Brain pericyte (primary cell): ENCODE measurements at places on chromosomes 7 and 10.

DNA sequence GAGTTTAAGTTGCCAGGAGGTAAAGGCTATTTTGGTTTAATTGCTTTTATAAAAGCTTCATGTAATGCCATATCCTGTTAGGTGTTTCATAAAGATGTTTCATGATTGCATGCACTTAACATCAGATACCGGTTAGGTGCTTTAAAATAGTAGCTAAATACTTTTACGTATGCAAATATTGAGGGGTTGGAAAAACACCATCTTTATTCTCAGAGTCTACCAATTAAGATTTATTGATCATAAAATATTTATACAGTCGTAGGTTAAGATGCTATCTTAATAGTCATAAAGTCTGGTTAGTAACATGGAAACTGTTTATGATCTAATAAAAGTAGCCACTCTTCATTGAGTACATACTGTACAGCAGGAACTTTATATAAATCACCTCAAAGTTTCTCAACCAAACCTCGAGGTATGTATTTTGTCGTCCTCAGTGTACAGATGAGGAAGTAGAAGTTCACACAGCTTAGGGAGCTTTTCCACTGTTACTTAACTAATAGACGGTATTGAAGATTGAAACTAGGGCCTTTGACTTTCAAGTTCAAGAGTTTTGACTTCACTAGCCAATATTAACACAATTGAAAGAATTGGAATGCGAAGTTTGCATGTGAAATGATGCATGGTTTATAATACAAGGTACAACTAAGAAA, 897.1 kb downstream of the GATA3 start:
- no peak for DNase-seq

DNA sequence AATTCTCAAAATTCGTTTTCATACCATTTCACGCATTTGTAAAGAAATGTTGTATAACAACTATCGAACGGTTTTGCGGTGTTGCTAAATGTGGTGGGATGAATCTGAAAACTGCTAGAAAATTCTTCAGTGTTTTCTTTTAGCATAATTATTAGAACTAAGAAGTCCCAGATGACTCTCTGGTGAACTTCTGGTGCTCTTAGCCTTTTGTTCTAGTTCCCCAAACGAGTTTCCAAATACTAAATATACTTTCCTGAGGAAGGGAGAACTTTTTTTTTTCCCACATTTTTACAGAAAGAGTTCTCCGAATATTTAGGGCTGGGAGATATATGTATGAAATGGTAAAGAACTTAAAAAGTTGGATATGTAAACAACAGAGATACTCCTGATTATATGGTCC, 82.5 kb downstream of the ICA1 start:
- no peak for DNase-seq

GRCh38 chr10:44874166-44874565, 37.0 kb upstream of the TMEM72 start:
- DNase-seq = no peak

GRCh38 chr10:132926070-132926469, 16.3 kb downstream of the CFAP46 start:
- no peak for DNase-seq

DNA sequence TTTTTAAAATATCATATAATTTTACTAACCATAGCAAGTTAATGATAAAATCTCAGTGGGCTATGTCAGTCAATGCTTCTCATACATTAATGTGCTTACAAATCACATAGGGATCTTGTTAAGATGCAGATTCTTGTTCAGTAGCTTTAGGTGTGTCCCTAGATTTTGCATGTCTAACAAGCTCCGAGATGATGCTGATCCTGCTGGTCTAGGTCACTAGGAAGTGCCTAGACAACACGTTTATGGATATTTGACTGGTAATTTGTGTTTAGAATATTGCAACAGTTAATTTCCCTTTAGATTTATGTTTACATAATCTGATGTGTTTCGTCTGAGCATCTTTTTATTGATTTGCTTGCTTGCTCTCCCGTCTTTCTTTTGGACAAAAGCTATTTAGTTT, 12.7 kb downstream of the AHR start:
- DNase-seq = no peak

GRCh38 chr7:137925091-137925490, 76.8 kb downstream of the CREB3L2 start:
- no peak for DNase-seq

DNA sequence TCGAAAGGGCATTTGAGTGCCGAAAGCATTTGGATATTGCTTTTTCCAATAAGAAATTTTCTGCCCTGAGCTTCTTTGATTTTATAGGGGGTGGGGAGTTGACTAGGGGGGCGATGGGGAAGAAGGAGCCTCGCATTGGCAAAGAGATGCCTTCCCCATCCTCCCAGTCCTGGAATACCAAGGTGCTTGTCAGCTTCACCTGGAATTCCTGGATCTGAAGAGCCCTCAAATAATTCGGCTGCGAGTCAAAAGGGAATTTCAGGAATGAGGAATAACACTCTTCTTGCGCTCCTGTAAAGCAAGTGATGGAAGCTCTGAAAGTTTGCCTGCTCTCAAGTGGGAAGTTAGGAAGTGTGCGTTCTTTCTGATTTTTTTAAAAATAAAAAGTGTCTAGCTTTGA, 7.3 kb downstream of the NXPH1 start:
- no peak for DNase-seq

GRCh38 chr10:72077275-72077990, 10.9 kb downstream of the SPOCK2 start:
- no peak for DNase-seq

DNA sequence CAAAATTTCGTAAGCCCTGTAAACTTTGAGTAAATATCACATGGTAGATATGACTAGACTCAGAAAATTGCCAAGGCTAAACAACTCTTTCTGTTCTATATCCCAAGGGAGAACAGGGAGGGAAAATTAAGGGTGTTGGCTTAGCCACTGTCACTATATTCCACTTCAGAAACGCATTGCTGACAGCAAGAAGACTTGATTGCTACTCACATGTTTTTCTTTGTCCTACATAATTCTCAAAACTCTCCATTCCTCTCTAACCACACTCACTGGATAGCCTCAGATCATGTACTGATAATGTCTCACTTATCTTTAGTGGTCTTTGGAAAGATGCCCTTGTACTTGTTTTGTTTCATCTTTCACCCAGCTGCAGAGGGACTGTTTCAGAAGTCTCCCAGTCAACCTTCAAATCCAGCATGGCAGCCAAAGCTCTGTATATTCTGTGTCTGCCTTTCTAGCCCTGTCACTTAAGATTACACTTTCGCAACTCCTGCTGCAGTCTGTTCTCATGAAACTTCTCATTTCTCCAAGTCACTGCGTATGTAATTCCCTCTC, 582.4 kb upstream of the FZD8 start:
- DNase-seq = no peak

- no peak for DNase-seq
These were observed 376.7 kb downstream of the GLRX3 start for GRCh38 chr10:130512936-130513335.

- DNase-seq = no peak
These were observed 30.4 kb downstream of the LYZL1 start for GRCh38 chr10:29319205-29319781.

- no peak for DNase-seq
These were observed 69.2 kb upstream of the CAMK2B start for GRCh38 chr7:44394636-44395035.

- no peak for DNase-seq
These were observed 27.1 kb downstream of the NMT2 start for GRCh38 chr10:15141136-15142054.

DNA sequence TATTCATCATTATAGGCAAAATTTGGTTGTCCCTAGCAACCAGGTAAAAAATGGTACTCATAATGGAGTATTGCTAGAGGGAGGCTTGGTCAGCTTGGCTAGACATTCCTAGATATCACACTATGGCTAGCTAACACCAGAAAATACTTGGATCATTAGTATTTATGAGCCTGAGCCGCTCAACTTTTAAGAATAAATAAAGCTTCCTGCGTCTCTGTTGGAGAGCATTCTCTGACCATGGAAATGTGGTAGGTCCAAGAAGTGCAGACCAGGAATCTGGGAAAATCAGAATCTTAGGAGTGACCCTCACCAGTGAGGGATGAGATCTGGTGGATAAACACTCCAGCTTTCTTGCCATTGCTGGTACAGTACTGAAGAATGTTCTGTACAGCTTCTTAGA, 157.6 kb upstream of the AGR3 start:
- DNase-seq = no peak

DNA sequence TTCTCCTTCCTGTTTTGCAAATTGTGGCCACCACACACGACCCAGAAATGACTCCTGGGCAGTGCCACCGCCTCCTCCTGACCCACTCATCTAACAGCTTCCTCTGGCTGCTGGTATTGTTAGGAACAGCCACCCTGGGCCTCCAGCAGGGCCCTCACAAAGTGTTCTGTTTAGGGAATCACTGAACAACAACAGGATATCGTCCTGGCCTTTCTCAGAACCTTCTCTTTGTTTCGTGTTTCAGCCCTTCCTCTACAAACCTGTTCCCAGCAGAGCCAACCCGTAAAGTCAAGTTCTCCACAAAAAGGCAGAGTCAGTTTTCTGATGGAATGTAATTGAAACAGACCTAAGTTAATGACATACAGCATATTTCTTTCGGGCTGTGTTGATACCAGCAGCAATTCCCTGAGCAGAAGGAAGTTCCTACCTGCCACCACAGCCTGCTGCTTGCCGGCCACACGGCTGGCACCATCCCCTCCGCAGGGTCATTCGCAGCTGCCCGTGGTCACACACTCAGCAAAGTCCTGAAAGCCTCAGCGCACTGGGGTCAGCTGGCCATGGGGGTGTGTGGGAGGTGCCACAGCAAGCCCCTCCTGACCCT, 91.7 kb upstream of the PITRM1 start:
- no peak for DNase-seq

- no peak for DNase-seq
These were observed 11.3 kb upstream of the TAS2R3 start for GRCh38 chr7:141752634-141753033.

GRCh38 chr7:130853503-130854279, 119.7 kb upstream of the KLF14 start:
- DNase-seq = no peak

GRCh38 chr7:112143582-112143981, 62.6 kb downstream of the DOCK4 start:
- DNase-seq = no peak

DNA sequence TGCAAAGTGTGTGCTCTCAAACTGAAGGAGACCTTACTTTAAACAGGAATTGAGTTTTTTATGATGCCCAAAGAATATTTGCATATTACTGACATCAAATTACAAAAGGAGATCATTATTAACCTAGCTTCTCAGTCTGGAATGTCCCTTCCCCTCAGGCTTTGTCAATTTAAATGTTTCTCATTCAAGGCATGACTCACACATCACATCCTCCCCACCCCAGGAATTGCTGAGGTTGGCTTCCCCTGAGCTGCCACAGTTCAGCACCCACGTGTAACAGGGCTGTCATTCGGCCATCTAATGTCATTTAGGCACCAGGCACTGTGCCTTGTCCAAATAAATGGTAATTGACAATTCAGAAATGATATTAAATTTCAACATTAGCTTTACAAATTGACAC, 305.9 kb upstream of the MGMT start:
- no peak for DNase-seq

GRCh38 chr7:132234711-132235110, 341.6 kb downstream of the PLXNA4 start:
- DNase-seq = no peak

- no peak for DNase-seq
These were observed 39.5 kb downstream of the NT5C2 start for GRCh38 chr10:103153302-103154197.

- no peak for DNase-seq
These were observed 1.9 kb upstream of the PLAU start for GRCh38 chr10:73908853-73909539.

DNA sequence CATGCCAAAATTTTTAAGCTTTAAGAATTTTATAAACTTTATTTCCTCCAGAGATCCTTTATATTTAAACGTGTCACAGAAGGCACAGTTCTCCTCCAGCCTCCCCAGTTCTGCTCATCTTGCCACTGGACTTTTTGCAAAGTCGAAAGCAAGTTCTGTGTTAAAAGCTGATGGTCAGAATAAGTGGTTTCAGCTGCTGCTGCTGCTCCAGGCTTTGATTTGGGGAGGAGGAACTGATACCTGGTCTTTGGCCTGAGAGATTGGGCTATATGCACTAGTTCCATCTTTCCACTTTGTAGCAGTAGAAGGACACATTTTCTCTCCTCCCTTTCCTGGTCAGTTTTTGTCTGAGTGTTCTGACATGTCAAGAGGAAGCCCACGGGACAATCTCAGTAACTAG, 435.9 kb upstream of the PHF14 start:
- DNase-seq = no peak

DNA sequence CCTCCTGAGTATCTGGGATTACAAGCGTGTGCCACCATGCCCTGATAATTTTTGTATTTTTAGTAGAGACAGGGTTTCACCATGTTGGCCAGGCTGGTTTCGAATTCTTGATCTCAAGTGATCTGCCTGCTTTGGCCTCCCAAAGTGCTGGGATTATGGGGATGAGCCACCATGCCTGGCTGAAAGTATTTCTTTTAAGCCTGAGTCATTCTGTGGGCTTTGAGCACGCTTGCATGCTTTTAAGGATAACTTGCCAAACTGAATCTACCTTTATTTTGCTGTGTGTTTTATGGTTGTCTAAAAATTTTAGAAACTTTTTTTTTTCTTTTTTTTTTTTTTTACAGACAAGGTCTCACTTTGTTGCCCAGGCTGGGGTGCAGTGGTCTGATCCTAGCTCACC, 33.2 kb downstream of the CNNM2 start:
- no peak for DNase-seq

DNA sequence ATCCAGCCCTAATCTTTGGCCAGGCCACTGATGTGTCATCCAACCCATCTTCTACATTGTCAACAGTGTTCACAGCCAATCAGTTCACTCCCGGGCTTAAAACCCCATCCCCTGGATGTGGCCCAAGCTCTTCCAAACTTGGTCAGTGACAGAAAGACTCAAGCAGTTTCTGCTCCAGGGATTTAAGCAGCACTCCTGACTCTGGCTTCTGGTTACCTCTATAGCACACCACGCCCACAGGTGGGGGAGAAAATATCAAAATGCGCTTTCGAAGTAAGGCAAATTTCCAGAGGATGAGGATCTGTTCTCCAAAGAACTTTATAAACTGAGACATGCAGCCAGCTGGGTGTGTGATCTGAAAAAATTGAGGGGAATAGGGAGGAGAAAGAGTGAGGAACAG, 35.9 kb downstream of the DENND11 start:
- no peak for DNase-seq

- no peak for DNase-seq
These were observed 7.1 kb downstream of the HEPACAM2 start for GRCh38 chr7:93218997-93219827.

DNA sequence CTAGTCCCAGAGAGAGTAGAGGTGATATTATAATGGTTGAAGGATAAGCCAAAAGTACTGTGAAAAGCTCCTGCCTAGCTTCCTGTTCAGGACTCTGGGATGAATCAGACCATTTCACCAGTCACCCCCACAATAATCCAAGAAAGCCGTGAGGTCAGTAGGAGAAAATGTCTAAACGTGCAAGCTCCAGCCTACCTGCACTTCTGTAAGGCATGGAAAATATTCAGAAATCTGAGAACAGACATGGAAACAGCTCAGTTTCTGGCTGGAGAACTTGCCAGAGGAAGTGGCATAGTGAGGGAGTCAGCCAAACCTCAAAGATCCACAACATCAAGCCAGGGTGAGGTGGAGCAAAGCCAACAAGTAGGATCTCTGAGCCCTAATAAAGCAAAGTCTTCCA, 58.2 kb downstream of the ELAPOR2 start:
- no peak for DNase-seq
